H4 (cell line): ENCODE measurements at places on chromosomes 13 and 19.

- no peak for DNase-seq
Observed at GRCh38 chr13:24107955-24108614, 52.4 kb upstream of the SPATA13 start.

GRCh38 chr19:45166723-45167252 is 6.0 kb upstream of the NKPD1 start:
- no peak for DNase-seq

GRCh38 chr13:77719128-77719527 is 21.6 kb downstream of the SLAIN1 start:
- DNase-seq = no peak

GRCh38 chr19:4140237-4140711 is 13.2 kb upstream of the CREB3L3 start:
- DNase-seq = peak; percentile 75

GRCh38 chr13:47110833-47111240 is 214.0 kb upstream of the HTR2A start:
- no peak for DNase-seq
